ENCODE measurements at places on chromosomes 16 and 17.

DNA sequence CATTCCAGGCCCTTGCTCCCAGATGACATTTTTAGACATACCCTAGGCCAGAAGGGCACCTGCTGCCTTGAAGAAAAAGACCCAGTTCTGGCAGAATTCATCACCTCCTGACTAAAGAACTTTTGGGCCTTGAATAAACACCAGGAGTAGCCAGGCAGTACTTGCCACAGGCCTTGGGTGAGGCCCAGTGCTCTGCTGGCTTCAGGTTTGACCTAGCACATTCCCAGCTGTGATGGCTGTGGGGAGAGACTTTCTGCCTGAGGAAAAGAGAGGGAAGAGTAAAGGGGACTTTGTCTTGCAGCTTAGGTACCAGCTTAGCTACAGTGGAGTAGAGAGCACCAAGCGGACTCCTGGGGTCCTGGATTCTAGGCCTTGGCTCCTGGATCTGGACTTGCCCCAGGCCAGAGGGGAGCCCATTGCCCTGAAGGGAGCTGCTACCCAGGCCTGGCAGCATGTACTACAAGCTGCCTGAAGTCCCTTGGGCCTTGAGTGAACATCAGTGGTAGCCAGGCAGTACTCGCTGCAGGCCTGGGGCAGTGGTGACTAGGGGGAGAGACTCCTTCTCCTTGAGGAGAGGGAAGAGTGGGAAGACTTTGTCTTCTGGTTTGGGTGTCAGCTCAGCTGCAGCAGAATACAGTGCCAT lies 44.3 kb downstream of the ABCA8 start:
- no peak for DNase-seq

DNA sequence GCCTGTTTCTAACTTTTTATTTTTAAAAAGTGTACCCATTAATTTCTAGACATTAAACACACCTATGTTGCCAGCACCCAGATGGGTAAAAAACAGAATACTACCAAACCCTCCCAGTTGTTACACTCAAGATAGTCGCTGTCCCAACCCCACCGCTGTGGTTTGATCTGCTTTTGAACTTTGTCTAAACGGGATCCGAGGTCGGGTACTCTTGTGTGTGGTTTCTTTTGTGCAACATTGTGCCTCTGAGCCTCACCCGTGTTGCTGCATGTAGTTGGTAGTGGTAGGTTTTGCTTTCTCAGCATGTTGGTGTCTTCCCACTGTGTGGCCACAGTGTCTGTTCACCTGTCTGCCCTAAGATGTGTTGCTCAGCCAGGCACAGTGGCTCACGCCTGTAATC lies 4.3 kb downstream of the KLHL36 start:
- DNase-seq, result no peak

DNA sequence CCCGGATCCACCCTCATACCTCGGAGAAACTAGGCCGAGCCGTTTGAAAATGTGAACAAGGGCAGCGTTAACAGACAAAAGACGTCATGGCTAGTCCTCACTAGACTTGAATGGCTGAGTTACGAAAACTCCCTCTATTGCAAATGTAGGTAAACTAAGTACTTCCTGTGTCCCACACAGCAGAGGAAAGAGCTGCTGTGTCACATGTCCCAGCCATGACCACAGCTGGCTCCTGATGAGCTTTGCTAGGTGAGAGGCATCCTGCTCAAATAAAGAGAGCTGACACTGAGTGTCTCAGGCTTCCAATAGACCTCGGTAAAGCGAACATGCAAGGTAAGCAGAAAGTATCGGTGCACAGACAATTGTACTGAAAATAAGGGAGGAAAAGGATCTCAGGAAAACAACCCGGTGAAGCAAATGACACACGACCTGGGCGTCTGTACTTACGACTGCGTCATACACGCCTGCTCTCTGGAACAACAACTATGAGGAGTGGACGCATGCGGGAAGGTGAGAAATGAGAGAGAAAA lies 26.0 kb downstream of the TMEM204 start:
- DNase-seq, result no peak

- DNase-seq, result no peak
Observed at GRCh38 chr17:64003526-64004121, 5.5 kb downstream of the PRR29 start.

- DNase-seq, result no peak
Observed at GRCh38 chr16:9203956-9204355, 112.5 kb downstream of the HAPSTR1 start.

- DNase-seq, result no peak
Observed at GRCh38 chr17:73624496-73624988, 19.7 kb downstream of the SDK2 start.

GRCh38 chr17:44967907-44968224 lies 237 bp downstream of the C1QL1 start:
- DNase-seq, result no peak

GRCh38 chr17:33322063-33322462 lies 29.0 kb upstream of the ASIC2 start:
- DNase-seq, result no peak

DNA sequence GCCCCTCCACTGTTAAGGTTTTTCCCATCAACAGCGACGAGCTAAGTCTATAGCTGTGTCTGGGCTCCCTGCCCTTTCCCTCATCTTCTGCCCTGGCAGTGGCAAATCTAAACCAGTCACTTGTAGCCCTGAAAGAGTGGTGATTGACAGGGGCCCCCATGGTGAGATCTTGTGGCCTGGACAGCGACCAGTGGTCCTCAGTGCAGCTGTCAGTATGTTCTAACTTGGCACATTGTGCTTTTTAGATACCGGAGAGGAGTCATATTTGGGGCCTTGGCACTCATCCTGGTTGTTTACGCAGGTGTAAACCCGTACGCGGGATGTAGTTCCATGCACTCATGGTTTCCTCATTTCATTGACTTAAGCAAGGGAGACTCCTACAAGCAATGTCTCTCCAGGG lies 57.5 kb upstream of the ARHGAP44 start:
- DNase-seq, result no peak

DNA sequence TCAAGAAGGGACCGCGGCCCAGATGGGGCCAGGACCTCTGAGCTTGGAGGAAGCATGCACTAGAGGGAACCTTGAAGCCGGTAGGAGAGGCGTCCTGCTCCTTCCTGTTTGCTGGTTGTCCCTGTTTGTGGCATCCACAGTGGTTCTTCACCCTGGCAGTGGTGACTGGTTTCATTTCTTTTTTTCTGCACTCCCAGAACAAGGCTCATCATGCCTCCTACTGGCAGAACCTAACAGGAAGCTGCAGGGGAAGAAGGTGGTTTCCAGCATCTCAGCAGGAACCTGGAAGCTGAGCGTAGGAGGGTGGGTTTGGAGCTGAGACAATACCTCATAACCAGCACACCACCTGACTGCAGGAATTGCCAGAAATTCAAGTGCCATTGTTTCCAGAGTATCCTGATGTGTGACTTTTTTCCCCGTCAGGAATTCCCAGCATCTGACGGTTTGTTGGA lies 5.8 kb downstream of the TMEM231 start:
- DNase-seq, result no peak

DNA sequence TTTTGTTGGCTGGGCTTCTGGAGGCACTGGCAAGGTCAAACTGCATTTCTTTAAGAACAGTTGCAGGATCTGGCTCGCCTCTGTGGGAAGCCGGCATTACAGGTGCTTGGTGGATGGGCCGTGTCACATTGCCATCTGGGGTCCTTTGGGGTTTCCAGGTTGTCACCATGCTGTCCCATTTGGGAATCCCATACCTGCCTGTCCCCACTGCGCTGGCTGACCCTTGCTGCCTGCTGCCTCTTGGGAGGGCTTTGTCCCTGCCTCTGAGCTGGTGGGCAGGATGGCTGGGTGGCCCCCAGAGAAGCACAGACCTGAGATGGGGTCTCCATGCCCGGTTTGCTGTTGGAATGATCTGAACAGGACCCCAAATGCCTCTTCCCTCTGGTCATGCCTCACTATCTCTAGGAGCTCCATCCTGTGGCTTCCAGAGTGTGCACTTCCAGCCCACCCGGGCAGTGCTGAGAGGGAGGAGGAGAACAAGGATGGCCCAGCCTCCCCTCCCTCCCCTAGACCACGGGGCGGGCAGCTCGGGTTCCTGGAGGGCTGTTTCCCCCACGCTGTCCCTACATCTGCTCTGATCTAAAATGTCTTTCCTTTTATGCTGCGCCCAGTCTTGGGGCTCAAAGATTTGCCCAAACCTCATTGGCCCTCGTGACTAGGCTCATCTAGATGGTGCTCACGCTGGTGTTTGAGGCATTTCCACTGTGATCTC lies 28.0 kb downstream of the OR1D5 start:
- no peak for DNase-seq

DNA sequence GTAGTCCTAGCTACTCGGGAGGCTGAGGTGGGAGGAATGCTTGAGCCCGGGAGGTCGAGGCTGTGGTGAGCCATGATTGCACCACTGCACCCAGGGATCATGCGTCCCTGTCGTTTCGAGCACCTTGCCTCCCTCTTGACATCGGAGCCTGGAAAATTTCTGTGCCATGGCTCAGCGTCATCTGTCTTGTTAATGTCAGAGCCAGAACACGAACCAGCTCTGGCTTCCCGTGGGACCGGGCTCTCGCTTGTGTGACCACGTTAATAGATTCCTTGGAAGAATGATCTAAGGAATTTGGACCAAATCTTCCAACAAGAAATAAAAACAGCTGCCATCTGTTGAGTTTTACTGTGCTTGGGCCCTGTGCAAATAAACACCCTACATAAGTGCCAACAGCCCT lies 117.7 kb downstream of the ABCC1 start:
- no peak for DNase-seq

GRCh38 chr17:385178-385835 lies 32.7 kb upstream of the RPH3AL start:
- no peak for DNase-seq

DNA sequence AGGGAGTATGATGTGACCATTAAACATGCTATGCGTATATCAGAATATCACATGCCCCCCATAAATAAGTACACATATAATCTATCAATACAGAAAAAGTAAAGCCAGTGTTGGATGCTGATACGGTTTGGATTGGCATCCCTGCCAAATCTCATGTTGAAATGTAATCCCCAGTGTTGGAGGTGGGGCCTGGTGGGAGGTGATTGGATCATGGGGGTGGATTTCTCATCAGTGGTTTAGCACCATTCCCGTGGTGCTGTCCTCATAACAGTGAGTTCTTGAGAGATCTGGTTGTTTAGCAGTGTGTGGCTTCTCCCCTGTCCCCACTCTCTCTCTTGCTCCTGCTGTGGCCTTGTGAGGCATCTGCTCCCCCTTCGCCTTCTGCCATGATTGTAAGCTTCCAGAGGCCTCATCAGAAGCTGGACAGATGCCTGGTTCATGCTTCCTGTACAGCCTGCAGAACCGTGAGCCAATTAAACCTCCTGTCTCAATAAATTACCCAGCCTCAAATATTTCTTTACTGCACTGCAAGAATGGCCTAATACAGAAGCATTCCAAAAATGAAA lies 88.9 kb downstream of the AATF start:
- DNase-seq, result no peak

- no peak for DNase-seq
Observed at GRCh38 chr16:67865318-67865717, 7.5 kb upstream of the EDC4 start.

- DNase-seq, result no peak
Observed at GRCh38 chr17:21376759-21377690, 868 bp downstream of the KCNJ12 start.

DNA sequence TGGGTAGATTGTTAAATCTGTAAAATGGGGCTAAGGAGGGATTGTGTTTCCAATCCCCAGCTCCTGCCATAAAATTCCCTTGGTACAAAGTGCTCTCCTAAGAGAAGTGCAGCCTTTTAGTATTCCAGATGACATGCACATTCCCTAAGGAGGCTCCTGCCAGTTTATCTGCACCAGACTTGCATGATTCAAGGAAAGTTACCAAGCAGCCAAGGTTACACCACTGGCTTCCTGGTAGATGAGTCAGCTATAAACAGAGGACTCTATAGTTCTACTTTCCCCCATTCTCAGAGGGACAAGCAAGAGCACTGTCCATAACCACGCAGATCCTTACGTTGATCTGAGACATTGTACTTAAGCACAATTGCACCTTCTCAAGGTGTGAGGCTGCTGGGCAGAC lies 1.9 kb downstream of the CALB2 start:
- no peak for DNase-seq

DNA sequence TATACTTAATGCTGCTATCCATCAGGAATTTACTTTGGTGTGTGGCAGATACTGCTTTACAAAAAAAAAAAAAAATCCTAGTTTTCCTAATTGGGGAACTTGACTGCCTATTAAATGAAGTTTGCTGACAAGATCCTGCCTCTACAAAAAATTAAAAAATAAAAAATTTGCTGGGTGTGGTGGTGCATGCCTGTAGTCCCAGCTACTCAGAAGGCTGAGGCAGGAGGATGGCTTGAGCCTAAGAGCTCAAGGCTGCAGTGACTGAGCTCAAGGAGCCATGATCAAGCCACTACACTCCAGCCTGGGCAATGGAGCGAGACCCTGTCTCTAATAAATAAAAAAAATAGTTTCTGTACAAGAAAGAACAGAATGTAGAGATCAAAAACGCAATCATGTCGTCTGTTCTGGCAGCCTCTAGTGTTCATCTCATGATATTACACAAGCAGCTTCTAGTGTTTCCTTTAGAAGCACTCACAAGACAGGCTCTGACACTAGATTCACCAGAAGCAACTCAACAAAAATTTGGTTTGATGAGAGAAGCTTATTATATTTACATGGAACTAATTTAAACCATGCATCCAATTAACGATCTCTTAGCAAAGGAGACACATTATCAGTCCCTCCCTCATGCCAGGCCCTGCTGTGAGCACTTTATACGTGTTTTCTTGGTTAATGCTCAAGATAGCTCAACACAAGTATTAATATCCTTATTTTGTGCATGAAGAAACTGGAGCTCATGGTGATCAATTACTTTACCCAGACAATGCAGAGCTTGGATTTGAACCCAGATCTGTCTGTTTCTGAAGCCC lies 6.8 kb upstream of the KRTAP17-1 start:
- DNase-seq, result no peak

DNA sequence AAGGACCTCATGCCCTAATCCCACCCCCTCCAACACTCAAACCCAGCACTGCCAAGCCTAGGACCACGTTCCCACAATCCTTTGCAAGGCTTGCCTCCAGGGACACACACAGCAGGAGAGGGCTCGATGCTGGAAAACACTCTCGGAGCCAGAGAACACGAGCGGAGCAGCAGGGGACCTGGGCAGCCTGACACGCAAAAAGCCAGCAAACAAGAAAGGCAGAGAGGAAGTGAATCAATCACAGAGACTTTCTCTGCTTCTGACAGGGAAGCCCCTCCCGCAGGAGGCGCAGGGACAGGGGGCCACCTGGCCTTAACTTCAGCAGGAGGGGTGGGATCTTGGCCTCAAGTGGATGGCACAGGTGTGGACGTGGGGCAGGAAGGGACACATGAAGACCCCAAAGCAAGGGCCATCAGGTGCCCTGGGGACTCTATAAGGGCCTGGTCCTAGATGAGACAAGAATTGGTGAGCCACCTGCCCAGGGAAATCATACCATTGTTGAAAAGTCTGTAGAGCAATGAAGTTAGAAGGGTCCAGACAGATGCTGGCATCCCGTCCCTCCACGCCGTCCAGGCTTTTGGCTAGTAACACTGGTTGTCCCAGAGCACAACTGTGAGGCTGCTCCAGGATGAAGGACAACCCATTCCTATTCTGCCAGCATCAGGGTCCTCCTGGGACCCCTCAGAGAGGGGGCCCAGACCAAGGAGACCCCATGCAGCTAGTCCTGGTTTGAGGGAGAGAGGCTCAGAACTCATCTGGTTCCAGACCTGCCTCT lies 2.2 kb downstream of the SDK2 start:
- no peak for DNase-seq
